NCI-H1092 treated with DMSO at 0.1 percent for 48 hours (cell line): ENCODE measurements at places on chromosomes 12 and 14.
A peak's percentile ranks its signal among the peaks of the same experiment; 100 is the strongest.

DNA sequence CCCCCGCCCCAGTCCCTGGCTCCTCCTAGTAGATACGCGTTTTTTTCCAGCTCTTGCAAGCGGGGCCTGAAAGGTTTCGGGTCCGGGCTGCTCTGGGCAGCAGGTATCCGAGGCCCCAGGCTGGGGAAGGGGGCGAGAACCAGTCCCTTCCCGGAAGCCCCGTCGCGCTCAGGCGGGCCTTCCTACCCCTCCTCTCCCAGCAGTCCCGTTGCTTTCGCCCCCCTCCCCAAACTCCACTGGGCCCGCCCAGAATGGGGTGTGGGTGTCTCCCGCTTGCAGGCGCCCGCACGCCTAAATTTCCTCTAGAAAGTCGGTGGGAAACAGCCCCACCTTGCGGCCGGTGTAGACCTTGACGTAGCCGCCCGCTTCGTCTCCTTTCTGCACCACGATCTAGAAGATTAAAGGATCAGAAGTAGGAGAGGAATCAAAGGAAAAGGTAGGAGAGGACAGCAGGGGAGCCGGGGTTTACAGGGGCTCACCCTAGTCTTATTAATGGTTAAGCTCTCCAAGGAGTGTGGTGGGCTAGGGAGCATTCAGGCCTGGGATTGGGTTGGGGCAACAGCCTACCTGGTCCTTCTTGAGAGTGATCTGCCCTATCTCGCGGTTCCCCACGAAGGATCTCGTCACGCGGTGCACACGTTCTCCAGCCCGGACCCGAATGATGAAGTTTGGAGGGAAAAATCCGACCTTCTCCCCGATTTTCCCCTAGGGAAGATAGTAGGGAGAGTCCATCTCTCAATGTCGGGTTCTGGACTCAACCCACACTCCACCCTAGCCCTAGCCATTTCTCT is 7.3 kb downstream of the STAC3 start:
- DNase-seq, result peak; percentile 55

- no peak for DNase-seq
Measured at GRCh38 chr12:10027721-10028120, 2.8 kb upstream of the CLEC9A start.

- DNase-seq, result peak; percentile 23
Measured at GRCh38 chr12:52873832-52874572, 25.2 kb upstream of the KRT78 start.

GRCh38 chr14:74973003-74973653 is 17.7 kb upstream of the PGF start:
- DNase-seq, result no peak

GRCh38 chr14:79708426-79709388 is 502.6 kb downstream of the DIO2 start:
- no peak for DNase-seq

- DNase-seq, result no peak
Measured at GRCh38 chr12:131230340-131231031, 276.8 kb downstream of the ADGRD1 start.

- DNase-seq, result no peak
Measured at GRCh38 chr14:91964724-91965123, 17.2 kb upstream of the FBLN5 start.

DNA sequence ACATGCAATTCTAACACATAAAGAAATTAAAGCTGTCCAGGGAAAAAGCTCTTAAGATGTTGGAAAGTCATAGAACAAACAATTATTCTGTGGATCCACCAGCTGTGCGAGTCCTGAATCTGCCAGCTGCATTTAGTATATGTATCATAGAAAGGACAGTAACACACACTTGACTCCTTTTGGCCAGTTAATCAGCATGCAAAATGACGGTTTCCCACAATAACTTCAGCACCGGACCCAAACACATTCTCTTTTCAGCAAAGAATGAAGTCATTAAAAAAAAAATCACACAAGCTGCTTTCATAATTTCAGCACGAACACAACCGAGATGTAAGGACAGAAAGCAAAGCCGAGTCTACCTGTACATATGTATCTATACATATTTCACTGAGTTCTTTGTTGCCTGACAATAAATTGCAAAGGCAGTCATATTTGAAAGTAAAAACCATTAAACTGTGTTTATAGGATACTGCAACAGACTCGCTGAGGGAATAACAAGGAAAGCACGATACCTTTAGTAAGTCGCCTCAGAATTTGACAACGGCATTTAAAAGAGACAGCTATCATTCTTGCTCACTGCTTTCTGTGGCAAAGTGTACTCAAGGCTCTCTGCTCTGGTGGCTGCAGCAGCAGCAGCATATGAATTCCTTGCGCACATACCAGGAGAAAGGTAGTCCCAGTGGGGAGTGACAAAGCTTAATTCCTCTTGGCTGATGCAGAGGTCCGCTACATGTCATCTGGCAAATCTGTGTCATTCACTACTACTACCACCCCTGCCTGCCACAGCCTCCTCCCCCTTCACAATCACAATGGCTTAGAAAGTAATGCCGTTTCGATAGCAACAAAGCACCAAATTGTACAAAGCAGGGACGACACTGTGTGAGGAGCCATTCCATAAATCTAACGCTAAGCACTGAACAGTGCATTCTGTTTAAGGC is at the start of gene GRIP1:
Gene GRIP1, minus strand, starts transcription at position 739 of the 938 bp plus-strand sequence. Its CDS starts 172 bp downstream, at position 567.
- DNase-seq, result peak; percentile 48

DNA sequence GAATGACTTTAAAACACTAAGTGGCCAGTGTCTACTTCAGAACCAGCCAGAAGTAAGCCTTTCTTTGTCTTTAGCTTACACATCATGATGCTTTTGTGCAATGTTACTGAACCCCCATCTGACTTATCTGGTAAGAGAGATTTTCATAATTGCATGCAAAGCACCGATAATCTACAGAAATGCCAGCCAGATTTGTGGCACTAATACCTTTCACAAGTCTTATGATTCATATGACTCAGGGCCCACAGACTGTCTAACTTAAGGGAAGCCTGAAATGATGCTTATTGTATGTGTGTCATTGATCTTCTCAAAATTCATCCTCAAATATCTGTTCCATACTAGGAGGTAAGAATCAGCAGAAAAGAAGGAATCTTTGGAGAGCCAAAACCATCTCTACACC is 18.0 kb downstream of the IGF1 start:
- no peak for DNase-seq

DNA sequence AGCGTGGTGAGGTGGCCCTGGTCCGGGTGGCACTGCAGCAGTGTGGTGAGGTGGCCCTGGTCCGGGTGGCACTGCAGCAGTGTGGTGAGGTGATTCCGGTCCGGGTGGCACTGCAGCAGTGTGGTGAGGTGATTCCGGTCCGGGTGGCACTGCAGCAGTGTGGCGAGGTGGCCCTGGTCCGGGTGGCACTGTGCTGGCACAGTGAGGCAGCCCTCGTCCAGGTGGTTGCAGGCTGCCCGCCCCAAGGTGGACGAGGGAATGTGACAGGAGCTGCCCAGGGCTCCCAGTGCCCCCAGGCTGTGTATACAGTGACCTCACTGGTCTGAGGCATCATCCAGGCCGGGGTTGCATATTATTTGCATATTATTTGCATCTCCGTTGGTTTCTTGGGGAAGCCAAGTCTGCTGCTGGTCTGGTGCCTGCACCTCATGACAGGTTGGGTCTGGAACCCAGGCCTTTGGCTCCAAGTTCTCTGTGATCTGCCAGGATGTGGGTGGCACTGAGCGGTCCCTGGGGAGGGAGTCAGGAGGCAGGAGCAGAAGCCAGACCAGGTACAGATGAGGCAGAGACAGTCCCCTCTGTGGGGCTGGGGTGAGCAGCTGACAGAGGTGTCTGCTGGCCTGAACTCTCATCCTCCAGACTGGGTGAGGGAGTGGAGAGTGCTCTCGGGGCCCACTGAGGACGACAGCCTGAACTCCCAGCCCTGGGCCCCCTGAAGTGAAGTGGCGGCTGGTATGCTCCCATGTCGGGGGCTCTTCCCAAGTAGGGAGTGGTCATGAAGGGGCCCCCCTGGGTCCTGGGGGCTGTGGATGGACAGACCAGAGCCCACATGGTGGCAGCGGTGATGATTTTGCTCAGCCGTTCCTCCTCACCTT is 79.3 kb downstream of the KIF26A start:
- no peak for DNase-seq

GRCh38 chr12:2020511-2020910 is 16.3 kb upstream of the DCP1B start:
- DNase-seq, result no peak

- no peak for DNase-seq
Measured at GRCh38 chr14:83798421-83798820, 1731.5 kb upstream of the FLRT2 start.
